Activated naive CD8-positive, alpha-beta T cell treated with anti-CD3 and anti-CD28 coated beads, Interleukin-2, amount 50 U/mL, for 24 hours (primary cell): ENCODE measurements at places on chromosomes 3 and 15.

DNA sequence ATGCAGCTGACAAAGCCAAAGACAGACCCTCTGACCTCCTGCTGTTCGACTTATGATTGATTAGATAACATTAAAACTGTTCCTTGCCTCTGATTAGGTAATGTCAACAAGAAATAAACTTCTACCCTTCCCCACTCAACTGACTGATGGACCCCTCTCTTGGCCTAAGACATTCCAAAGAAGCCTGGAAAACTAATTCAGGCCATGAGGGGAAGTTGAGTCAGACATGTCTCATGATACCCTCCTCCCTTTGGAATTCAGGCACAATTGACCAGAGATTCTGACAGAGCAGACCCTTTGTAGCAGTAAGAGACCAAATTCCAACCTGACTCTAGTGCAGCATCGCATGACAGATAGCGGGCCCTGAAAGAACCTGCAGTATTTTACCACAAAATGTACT lies 354.5 kb downstream of the OCA2 start:
- no peak for DNase-seq

GRCh38 chr15:36737430-36737891 lies 158.0 kb downstream of the CDIN1 start:
- DNase-seq = no peak

- DNase-seq = no peak
Measured at GRCh38 chr3:145182196-145182911, 978.6 kb downstream of the PLOD2 start.

- no peak for DNase-seq
Measured at GRCh38 chr3:52068055-52068571, 11.7 kb upstream of the DUSP7 start.

DNA sequence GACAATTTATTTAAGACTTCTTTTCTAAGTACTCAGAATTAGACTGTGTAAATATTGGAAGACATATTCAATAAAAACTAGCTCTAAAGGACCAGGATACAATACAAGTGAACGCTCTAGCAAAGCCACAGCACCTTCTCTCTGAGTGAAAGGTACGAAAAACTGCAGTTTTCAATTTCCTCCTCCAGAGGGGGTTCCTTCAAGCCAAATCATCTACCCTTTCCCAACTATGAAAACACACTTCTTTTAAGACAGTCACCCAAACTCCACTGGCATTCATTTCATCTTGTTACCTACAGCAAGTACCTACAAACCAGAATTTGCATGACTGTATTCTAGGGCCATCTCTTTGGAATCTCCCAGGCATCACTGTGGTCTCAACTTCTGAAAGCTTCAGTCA lies 165.8 kb downstream of the ERC2 start:
- DNase-seq = no peak

- DNase-seq = no peak
Measured at GRCh38 chr3:149020839-149021252, 29.5 kb downstream of the GYG1 start.

DNA sequence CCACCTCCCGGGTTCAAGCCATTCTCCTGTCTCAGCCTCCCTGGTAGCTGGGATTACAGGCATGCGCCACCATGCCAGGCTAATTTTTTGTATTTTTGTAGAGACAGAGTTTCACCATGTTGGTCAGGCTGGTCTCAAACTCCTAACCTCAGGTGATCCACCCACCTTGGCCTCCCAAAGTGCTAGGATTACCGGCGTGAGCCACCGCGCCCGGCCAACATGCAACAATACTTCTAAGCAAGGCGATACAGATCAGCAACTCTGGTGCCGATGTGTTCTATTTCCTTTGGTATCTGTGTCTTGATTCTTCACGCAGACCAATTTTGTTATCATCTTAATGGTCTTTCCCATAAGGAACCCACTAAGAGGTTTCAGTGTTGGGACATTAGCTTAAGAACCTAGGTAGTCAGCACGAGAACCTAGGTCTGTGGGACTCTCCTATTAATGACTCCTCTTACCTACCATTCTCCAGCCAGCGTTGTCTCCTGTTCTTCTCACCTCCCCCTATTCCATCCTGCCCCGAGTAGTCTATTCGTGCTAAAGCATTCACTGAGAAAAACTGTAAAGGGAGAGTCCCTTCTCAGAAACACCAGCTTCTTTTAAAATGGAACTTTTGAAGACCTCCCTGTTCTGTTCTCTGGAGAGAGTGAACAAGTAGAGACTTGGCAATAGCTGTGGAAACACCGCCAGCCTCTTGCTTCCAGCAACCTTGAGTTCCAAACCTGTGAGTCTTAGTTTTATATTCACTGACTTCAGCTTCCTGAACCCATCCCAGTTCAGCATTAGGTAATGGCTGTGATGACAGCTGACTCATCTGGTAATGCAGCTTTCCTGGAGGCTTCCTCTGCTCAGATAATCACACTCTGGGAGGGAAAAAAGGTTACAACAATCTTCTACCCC lies 61.2 kb downstream of the TSC22D2 start:
- no peak for DNase-seq

- no peak for DNase-seq
Measured at GRCh38 chr3:188978421-188979171, 193.2 kb upstream of the TPRG1 start.

- DNase-seq = no peak
Measured at GRCh38 chr15:63915209-63915872, 81.6 kb upstream of the HERC1 start.

DNA sequence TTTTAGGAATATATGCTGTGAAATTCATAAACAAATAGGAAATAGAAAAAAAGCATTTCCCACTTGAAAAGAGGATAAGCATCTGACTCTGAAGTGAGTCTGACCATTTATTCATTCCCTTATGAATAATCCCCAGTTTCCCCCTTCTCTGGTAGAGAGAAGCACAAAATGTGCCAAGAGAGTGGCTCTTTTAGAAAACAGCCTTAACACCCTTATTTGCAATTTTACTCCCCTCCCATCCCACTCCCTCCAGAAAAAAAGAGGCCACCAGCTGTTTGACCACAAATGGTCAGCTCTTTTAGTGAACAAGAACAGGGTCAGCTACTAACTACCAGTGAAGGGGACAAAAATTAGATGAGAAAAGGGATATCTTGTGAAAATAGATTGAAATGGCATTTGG lies 184.5 kb upstream of the ADAMTS9 start:
- no peak for DNase-seq

GRCh38 chr15:91342097-91342496 lies 242.0 kb downstream of the SV2B start:
- no peak for DNase-seq

GRCh38 chr3:174342941-174343501 lies 516.1 kb upstream of the NAALADL2 start:
- no peak for DNase-seq

DNA sequence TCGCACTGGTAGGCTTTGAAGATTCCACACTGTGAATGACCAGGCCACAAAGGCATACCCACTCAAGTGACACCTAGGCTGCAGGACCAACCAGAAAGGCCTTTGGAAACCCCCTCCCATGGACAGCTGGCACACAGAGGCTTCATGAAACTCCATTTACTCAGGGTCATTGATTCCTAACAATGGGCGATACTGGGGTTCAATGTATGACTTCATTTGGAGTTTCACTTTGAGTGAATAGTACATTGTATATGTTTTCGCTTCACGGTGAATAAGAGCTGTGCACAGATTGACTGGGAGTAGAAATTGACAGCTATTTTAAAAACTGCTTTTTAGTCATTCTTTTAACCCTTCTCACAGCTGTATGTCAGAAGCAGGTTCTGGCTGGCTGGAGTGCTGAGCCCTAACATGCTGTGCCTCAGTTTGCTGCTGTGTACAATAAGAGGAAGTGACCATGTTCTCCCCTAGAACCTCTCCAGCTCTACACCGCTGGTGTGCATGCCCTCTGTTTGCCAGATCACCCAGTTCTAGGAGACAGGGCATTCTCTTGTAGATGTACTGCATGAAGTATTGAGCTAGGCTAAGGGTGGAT lies 15.4 kb upstream of the CX3CR1 start:
- DNase-seq = no peak

- no peak for DNase-seq
Measured at GRCh38 chr3:4044619-4045018, 245.4 kb downstream of the LRRN1 start.

- DNase-seq = no peak
Measured at GRCh38 chr3:176106380-176106779, 1090.9 kb downstream of the TBL1XR1 start.

DNA sequence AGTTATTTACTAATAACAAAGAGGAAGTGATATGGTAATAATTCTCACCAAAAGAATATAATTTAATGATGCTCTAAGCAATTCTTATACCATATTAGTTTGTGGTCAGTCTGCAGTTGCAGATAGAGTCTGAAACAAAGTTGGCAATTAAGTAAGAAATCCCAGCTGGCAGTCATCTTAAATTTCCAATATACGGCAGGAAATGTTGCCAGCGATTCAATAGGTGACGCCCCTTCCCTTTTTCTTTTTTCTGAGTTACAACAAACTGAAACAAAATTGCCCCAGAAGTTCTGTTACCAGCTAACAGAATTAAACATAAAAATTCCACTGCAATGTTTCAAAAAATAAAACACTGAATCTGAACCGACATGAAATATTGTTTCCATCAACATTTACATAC lies 26.7 kb downstream of the LRRFIP2 start:
- no peak for DNase-seq

DNA sequence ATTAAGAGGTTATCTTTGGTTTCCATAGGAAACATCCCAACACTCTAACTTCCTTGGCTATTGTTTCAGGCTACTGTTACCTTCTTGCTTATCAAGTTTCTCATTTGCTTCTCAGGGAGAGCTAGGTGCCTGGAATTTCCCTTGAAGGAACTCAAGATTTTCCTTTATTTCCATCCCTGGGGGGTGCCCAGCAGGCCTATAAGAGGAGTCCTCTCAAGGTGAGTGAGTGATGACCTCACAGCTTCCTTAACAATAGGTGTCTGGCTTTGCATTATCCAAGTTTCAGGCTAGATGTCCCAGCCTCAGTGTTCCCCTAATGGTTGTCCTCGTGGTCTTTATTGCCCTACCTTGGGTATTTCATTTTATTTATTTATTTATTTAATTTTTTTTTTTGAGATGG lies 12.1 kb upstream of the CTSH start:
- DNase-seq = no peak

DNA sequence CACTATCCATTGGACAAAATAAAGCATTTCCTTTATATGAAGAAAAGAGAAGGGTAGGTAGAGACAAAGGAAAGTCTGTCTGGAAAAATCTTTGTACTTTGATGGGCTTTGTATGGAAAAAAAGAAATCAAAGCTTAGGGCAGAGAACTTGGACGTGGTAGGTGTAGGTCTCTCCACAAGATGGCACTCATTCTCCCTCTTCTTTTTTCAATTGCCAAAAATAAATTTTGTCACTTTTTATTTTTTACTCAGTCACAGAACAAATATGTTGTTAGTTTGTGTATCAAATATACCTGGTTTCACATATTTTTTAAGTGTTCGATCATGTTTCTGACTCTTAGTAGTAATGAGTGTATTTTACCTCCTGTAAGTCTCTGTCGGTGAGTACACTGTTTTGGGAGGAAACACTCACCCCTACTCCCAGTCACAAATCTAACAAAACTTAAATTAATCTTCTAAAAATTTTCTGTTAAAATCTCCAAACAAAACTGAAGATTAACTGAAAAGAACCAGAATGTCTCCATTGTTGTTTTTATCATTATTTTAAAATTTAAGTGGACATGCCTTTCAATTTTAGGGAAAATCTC lies 415.8 kb upstream of the GOLIM4 start:
- no peak for DNase-seq

DNA sequence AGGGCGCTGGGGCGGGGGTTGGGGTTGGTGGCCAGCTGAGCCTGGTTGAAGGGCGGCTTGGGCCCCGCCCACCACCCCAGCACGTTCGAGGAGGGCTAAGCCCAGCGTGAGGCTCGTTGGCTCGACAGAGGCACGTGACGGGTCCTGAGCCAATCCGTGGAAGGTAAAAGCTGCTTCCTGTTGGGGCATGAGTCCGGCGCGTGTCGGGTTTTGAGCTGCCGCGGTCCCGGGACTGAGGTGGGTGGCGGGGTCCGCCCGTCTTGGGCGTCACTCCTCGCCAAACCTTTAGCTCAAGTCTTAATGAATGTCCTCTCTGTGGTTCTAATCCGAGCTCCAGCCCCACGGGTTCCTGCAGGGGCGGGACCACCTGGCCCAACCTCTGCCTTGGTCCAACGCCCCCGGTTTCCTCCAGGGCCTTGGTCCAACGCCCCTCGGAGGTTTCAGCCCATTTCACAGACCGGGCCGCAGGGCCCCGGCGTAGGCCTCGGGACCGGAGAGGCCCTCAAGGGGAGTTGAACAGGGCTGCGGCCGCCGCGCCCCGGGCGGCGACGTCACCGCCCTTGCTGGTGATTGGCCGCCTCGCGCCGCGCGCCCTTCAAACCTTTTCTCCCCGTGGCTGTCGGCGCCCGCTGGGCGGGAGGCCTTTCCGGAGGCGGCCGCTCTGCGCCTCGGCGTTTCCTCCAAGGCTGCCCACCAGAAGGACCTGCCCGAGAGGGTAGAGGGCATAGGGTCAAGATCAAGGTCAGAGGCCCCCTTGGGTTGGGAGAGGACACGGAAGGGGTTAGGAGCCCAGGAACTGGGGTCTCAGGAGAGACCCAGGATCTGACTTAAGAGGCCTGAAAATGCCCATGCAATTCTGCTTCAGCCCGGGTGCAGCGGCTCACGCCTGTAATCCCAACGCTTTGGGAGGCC lies at the start of gene RCCD1:
Gene RCCD1 (plus strand): TSS at position 173 of the 912 bp plus-strand sequence. CDS start 1,851 bp downstream, outside the sequence.
- DNase-seq = peak; percentile 91

- DNase-seq = no peak
Measured at GRCh38 chr3:95705786-95706418, 1108.5 kb upstream of the EPHA6 start.

- no peak for DNase-seq
Measured at GRCh38 chr3:127002195-127003174, 19.6 kb downstream of the PLXNA1 start.

GRCh38 chr15:77384086-77384485 lies 35.8 kb downstream of the PEAK1 start:
- no peak for DNase-seq

GRCh38 chr15:35141743-35142471 lies 56.8 kb upstream of the NANOGP8 start:
- DNase-seq = no peak

- peak; percentile 59 for DNase-seq
Measured at GRCh38 chr15:101320501-101321052, 25.5 kb upstream of the SNRPA1 start.

DNA sequence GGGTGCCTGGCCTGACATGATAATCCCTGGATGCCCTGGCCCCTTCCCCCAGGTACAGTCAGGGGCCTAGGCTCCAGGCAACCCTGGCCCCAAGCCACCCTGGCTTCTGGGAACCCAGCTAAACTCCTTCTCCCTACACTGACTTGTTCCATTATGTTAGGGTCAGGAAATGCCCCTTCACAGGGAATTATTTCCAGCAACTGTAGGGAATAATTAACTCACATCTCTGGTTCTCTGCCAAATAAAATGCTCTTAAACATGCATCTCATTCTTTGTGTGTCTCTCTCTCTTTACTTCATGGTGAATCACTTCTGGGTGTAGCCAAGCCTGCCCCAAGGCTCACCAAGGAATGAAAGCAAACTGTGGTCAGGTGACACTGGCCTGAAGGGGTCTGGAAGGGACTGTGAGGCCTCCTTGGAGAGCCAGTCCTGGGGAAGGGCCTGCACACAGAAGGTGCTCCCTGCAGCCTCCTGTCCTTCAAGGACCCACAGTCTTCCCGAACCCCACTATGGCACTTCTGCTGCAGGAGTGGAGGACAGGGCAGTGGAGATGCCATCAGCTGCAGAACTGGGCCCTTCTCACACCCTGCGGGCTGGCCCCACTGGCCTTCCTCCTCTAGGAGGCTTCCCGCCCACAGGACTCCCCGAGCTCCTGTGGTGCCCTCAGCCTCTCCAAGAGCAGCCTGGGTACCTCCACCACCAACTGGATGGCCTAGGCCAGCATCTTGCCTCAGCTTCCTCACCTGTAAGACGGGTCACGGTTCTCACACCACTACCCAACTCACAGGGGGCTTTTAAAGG lies 17.6 kb downstream of the TKT start:
- no peak for DNase-seq
